ENCODE measurements at places on chromosomes 1 and 21.
A peak's percentile ranks its signal among the peaks of the same experiment; 100 is the strongest.

DNA sequence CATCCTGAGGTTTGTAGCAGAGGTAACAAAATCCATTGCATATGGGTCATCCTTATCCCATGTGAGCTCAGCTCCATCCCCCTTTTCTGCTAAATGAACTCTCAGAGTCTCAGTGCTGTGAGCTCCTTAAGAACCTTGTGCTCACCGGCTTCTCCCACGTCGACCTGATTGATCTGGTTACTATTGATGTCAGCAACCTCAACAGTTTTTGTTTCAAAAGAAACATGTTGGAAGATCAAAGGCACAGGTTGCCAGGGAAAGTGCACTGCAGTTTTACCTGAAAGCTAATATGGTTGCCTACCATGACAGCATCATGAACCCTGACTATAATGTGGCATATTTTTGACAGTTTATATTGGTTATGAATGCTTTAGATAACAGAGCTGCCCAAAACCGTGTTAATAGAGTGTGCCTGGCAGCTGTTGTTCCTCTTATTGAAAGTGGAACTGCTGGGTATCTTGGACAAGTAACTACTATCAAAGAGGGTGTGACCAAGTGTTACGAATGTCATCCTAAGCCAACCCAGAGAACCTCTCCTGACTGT lies 131.4 kb downstream of the HS2ST1 start:
- DNase-seq: peak; percentile 44

GRCh38 chr1:41015897-41016470 lies 5.5 kb downstream of the SLFNL1 start:
- no peak for DNase-seq

DNA sequence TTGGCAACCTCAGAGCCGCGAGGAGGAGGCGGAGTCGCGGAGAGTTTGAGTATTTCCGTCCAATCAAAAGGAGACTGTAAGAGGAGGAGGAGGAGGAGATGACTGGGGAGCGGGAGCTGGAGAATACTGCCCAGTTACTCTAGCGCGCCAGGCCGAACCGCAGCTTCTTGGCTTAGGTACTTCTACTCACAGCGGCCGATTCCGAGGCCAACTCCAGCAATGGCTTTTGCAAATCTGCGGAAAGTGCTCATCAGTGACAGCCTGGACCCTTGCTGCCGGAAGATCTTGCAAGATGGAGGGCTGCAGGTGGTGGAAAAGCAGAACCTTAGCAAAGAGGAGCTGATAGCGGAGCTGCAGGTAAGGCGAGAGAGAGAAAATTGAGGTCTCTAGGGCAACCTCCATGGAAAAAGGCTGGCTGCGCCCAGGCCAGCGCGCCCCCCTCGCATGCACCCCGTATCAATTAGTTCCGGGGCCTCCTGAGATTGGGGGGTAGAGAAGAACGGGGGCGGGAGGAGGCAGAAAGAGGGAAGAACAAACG lies at the start of gene PHGDH:
PHGDH (plus strand) TSS at position 131 of the 538 bp plus-strand sequence; CDS start at position 220, 89 bp downstream.
- peak; percentile 79 for DNase-seq

GRCh38 chr1:8974551-8974950 lies 28.9 kb downstream of the CA6 start:
- DNase-seq: no peak

DNA sequence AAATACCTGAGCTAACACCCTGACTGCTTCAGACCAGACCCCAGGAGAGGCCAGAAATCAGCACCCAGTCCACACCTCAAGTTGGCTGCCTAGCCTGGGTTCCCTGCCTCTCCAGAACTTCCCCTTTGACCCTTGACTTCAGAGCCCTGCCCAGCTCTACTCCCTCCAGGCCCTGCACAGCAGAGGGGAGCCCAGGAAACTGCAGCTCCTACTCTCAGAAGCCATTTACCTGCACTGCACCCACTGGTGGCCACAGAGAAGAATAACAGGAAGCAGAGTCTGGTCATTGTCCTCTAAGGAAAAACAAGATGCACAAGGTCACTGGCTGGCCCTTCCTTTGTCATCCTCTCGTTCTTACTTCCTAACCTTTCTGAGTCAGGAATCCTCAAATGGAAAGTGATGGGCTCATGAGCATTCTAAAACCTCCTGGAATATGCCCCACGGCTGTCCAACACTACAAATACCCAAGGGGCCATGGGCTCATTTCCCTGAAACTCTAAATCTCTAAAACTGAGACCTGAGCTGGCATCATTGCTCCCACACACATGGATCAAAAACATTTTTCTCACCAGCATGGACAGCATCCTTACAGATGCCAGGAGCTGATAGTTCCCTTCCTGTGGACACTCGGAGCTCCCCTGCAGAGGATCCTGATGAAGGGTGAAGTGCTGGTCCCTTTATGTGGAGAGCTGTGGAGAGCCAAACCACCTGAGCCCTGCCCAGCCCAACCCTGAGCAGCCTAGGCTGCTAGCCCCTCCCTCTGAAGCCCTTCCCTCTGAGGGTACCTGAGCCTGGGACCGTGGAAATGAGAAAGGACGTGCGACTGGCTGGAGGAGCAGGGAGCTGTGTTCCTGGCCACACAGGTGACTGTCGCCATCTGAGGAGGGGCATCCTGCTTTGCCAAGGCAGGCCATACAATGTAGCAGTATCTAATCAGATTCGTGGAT lies at the start of gene ITLN2:
ITLN2 (minus strand) TSS at position 652 of the 947 bp plus-strand sequence; CDS start at position 584, 68 bp downstream.
- peak; percentile 61 for DNase-seq

DNA sequence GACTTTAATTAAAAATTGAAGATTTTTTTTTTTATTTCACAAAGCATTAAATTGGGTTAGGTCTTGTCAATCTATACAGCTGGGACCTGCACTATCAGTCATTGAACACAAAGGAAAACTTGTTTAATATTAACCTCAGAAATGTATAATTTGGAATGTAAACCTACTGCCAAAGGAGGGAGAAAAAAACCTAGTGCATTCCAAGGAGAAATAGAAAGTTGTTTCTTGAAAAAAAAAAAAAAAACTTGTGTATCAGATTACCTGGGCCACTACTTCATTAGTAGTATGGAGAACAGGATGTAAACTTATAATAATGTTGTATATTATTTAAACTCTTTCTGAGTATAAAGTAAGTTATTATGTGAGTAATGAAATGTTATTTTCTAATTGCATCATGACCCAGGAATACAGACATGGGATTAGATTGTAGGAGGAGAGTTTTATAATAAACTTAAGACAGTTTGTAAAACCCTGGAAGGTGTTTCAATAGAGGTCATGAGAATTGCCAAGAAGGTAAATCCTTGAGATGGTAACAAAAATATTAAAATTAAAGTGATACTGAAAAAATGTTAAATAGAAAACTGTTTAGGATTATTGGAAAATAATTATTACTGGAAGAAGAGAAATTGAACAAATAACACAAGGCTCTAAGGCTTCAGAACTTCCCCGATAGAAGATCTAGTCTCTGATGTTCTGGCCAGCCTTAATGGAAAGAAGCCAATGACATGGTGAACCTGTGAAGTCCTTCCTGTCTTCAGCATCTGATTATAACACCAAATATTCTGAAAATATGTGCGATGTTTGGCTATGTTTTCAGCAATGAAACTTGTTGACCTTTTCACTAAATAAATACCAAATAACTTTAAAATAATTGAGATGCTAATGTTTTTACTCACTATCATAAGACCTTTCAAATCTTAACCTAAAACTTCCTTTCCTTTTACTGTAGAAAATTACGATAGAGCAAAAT lies 412.8 kb upstream of the LYPLAL1 start:
- DNase-seq: no peak

GRCh38 chr1:28329395-28330153 lies 734 bp downstream of the MED18 start:
- DNase-seq: peak; percentile 49

DNA sequence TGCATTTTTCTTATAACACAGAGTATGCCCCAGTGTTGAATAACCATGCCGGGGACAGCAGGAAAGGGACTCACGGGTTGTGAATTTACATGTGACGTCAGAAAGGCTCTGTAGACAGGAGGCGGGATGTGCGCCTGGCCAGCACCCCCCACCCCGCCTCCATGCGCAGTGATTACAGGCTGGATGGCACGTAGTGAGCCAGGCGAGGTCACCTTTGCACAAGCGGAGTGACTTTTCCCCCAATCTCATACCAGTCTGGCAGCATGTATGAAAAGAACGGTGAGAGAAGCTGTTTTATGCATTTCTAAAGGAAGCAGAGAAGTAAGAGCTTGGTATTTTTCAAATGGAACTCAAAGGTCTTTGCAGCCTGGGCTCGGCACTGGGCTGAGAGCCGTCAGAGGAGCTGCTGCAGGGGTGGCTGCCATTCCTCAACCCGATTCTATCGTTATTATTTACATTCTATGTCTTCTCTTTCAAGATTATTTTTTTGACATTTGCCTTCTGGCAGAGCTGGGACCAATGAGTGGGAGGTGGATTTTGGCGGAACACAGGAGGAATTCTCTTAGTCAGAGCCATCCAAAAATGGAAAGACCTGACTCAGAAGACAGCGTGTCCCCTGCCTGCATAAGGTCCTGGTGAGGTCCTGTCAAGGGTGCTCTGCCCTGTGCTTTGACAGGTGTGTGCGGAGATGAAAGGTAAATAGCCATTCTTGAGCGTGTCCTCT lies 115.6 kb upstream of the SLC45A1 start:
- no peak for DNase-seq

GRCh38 chr1:245198748-245199516 lies 44.1 kb downstream of the KIF26B start:
- DNase-seq: no peak

DNA sequence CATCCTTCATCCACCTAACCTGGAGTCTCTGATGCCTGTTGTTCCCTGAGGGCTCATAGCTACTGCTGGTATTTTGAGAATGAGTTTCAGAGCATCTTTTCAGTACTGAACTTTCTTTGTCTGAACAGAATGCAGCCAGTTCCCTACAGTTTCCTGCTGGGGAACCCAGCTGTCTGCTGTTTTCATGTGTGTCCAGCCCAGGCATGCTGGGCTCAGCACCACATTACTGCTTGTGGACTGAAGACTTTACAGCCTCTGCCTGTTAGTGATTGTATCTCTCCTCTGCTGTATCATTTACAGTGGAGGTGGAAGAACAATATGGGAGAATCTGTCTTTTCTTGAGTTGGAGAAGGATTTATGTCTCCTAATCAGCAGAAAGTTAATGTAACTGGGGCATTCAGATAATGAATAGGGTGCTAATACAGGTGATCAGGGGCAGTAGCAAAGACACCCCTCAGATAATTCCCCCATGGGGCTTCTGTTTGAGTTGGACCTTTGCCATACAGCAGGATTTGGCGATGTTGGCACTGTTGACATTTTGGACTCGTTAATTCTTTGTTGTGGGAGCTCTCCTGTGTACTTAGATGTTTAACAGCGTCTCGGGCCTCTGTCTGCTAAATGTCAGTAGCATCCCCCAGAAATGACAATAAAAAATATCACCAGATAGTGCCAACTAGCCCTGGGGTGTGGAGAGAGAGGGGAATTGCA lies 207.7 kb downstream of the HHAT start:
- DNase-seq: no peak

- no peak for DNase-seq
Observed at GRCh38 chr1:93829061-93829460, 49.9 kb downstream of the DNTTIP2 start.

DNA sequence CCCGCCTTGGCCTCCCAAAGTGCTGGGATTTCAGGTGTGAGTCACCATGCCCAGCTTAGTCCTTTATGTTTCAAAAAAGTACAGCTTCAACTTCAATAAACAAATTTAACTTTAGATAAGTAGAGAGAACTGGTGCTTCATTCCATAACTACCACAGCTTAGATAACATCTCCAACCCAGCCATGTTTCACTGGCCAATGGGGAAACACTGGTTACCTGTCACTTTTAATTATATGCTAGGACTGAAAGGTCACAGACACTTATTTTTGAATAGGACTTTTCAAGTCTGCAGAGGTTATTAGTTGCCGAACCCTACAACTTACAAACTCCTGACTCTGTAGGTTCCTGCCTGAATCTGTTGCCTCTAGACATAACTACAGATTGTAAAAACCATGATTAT lies 56.5 kb upstream of the ST6GALNAC3 start:
- no peak for DNase-seq

GRCh38 chr21:44792702-44793591 lies 8.7 kb downstream of the UBE2G2 start:
- peak; percentile 61 for DNase-seq

GRCh38 chr1:156082309-156083091 lies at the start of gene MEX3A:
Gene MEX3A (minus strand): TSS chr1:156082465. CDS start chr1:156081998, 467 bp downstream.
- peak; percentile 67 for DNase-seq

DNA sequence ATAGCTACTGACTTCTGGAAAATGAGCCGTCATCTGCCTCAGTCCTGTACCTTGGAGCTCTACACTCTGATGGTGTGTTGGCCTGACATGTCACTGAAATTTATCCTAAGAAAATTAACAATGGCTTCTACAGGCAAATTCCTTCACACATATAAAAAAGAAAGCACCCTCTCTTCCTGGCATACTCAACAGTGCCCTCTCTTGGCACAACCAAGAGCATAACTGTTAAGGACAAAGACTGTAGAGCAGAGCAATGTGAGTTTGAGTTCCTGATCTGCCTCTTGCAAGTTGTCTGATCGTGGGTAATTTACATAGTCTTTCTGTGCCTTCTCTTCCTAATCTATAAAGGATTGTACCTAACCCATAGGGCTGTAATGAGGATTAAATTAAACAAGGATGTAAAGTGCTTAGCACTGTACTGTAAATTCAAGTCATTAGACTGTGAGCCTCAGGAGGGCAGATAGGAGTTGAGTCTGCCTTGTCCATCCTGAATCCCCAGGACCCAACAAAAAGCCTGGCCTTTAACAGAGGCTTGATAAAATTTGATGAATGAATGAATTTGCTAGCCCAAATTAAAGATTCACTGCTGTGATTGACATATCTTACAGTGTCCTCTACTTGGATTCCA lies 83.5 kb downstream of the SYF2 start:
- DNase-seq: peak; percentile 36

GRCh38 chr21:17429936-17430335 lies 82.9 kb upstream of the CXADR start:
- no peak for DNase-seq

- peak; percentile 76 for DNase-seq
Observed at GRCh38 chr1:17335821-17336710, 28.1 kb downstream of the PADI4 start.

GRCh38 chr1:238811211-238811879 lies 575.0 kb upstream of the CHRM3 start:
- DNase-seq: no peak

GRCh38 chr1:164654200-164654599 lies 95.2 kb downstream of the PBX1 start:
- no peak for DNase-seq

GRCh38 chr1:200179126-200179780 lies 151.7 kb downstream of the NR5A2 start:
- no peak for DNase-seq

DNA sequence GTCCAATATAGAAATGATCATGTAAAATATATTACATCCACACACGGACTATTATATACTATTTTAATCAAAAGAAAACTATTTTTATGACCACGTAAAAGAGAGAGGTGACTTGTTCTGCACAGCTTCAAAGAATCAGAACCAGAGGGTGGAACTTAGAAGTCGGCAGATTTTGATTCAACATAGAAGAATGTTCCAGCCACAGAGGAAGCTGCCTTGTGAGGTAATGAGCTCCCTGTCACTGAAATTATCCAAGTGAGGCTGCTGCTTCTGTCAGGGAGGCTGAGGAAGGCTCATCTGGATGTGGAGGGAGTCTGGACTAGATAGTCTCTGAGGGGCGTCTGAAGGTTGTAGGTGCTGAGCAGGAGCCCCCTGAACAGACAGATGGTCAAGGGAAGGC lies 2.7 kb downstream of the PLEKHA6 start:
- DNase-seq: no peak

Measured in activated CD4-positive, alpha-beta T cell treated with anti-CD3 and anti-CD28 coated beads, Interleukin-2, Interleukin-6, amounts not matched to agents 100 ng/mL and 50 ng/mL, durations not matched to agents 16 hours and 8 hours (primary cell).